ENCODE measurements at places on chromosomes 5 and 9. TPM values are rescaled to one million over a fixed set of nuclear protein-coding genes. Genes with fewer than 3 reads are reported as not detected.

The SLC46A2 gene
- total RNA-seq: not detected

The MORN5 gene
- not detected for total RNA-seq

The MZB1 gene
- 0.81 TPM for total RNA-seq

The IRX4 gene
- 16.5 TPM for total RNA-seq

The TICAM2 gene
- 2.9 TPM for total RNA-seq

The ACTBL2 gene
- 0.07 TPM for total RNA-seq

The SEMA5A gene
- total RNA-seq: 0.02 TPM

The FCN1 gene
- not detected for total RNA-seq

The PPP2R2B gene
- not detected for total RNA-seq

The STPG3 gene
- total RNA-seq: not detected

The SMC5 gene
- 27.5 TPM for total RNA-seq

The PDZD2 gene
- total RNA-seq: 0.37 TPM

GRCh38 chr9:74444369-74444768 is 52.8 kb upstream of the RORB start:
- no peak for DNase-seq

- DNase-seq: no peak
These were observed 1.3 kb upstream of the IQGAP2 start for GRCh38 chr5:76401801-76402250.

GRCh38 chr5:132179405-132179804 is 48.2 kb downstream of the P4HA2 start:
- DNase-seq: no peak

GRCh38 chr5:132444061-132444460 is 46.5 kb downstream of the IRF1 start:
- no peak for DNase-seq

DNA sequence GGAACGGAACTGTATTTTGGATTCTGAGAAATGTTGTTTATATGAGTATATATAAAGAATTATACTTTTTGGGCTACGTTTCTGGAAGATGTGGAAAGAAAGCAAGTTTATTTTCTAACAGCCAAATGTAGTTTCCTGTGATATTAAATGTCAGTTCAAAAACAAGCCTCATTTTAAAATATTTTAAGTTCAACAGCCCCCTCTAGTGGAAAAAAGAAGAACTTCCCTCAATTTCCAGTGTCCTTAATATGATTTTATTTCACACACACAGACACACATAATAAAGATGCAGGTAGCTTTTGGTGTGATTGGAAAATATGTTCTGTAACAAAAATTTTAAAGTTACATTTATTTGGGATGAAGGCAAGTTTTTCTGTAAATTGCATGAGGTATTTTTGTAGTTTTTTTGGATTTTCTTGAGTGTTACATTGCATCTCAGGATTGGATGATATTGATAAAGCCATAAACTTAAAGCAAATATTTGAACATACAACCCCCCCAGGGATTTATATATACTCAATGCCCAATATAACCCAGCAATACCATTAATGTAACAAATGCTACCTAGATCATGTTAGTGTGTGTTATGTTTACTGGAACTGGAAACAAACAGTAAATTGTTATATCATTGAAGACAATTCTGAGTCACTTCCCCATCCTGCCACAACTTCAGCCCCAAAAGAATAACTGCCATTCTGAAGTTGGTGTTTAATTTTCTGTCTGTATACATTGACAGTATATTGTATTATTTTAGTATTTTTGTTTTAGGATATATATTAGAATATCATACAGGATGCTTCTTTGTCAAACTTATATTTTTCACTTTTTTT is 54.0 kb downstream of the CCDC171 start:
- peak; percentile 22 for DNase-seq

DNA sequence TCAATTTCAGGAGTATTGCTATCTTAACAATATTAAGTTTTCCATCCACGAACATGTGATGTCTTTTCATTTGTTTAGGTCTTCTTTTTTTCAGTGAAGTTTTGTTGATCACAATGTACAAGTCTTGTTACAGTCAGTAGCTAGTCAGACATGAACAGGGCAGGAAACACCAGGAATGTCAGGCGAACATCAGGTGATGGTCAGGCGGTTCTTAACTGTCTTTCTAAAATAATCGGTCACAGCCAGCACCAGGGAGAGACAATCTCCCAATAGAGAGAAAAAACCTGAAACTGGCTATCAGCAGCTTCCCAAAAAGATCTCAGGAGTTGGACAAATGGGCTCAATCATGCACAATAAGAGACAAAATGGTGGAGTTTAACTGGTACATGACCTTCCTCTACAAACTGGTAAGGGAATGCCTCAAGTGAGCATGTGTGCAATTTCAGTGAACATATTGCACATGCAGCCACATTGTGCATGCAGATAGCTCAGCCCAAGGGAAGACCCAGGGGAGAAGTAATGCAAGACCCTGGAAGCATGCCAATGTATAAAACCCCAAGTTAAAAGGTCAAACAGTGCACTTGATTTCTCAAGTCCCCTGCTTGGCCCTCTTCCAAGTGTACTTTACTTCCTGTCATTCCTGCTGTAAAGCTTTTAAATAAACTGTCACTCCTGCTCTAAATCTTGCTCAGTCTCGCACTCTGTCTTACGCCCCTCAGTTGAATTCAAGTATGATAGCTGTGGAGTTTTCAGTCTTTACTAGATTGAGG is 176.1 kb upstream of the RASEF start:
- DNase-seq: no peak

GRCh38 chr9:8600914-8601680 is 801.5 kb upstream of the DMAC1 start:
- no peak for DNase-seq

GRCh38 chr5:175796536-175797499 is 74.6 kb upstream of the CPLX2 start:
- DNase-seq: peak; percentile 33

GRCh38 chr9:134928436-134929192 is 10.9 kb upstream of the FCN1 start:
- DNase-seq: no peak

DNA sequence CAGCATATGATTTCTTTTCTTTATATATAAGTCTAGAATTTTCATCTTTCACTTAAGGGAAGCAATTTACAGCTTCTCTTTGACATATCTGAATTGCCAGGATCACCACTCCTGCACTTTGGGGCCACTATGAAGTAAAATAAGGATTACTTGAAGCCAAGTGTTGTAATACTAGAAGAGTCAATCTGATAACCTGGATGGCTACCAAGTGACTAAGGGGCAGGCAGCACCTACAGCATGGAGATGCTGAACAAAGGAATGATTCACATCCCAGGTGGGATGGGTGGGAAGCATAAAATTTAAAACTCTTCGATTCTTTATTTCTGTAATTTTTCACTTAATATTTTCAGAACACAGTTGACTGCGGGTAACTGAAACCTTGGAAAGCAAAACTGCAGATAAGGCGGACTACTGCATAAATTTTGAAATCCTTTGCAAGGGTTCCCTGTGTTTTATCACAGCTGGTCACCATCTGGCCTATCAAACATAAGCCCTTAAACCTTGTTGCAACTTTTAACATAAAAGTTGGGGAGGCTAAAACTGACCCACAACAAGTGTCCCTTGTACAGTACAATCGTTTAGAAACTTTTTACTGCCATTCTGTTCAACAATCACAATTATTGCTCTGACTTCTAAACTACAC is 31.2 kb downstream of the NR3C1 start:
- DNase-seq: no peak

DNA sequence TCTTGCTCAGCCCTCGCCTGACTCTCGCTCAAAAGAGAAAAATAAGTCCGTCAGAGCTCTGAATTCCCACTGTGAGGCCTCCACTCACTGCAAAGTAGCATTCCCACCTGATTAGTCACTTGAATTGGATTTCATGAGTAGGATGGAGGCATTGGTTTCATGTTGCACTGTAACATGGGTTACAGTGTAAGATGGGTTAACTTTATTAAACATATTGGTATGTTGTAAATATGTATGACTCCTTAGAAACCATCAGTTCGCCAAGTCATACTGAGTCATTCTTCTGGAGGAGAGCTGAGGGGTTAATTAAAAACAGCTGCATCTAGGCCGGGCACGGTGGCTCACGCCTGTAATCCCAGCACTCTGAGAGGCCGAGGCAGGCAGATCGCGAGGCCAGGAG is 93.8 kb upstream of the BNC2 start:
- peak; percentile 8 for DNase-seq

- DNase-seq: no peak
These were observed 2.3 kb downstream of the NINJ1 start for GRCh38 chr9:93131599-93132286.

- DNase-seq: peak; percentile 79
These were observed 23.5 kb upstream of the ALDOB start for GRCh38 chr9:101458963-101459631.

DNA sequence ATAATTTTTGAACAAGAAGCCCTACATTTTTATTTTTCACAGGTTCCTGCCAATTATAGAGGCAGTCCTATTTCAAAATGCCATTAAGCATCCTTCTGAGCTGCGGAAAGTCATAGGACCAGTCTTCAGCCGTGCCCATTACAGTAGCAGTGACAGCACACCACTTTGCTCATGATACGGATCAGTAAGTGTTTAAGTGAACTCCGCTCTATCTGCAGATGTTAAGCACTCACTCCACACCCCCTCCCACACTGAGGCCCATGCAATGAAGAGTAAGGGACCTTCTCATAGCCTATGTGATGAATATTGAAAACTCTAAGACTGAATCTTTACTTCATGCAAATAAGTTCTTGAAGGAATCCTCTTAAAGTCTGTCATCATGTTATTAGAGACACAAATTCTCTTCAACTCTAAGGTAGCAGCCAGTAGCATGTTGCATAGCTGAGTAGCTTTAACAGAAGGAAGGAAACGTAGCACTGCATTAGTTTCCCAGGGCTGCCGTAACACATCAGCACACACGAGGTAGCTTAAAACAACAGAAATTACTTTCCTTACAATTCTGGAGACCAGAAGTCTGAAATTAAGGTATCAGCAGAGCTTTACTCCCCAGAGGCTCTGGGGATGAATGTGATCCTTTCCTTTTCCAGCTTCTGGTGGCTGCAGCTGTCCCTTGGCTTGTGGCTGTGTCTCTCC is 20.3 kb upstream of the TAF11L2 start:
- DNase-seq: no peak

GRCh38 chr5:52884453-52884852 is 96.7 kb downstream of the ITGA1 start:
- no peak for DNase-seq

GRCh38 chr5:43553381-43553780 is 3.5 kb downstream of the PAIP1 start:
- no peak for DNase-seq

DNA sequence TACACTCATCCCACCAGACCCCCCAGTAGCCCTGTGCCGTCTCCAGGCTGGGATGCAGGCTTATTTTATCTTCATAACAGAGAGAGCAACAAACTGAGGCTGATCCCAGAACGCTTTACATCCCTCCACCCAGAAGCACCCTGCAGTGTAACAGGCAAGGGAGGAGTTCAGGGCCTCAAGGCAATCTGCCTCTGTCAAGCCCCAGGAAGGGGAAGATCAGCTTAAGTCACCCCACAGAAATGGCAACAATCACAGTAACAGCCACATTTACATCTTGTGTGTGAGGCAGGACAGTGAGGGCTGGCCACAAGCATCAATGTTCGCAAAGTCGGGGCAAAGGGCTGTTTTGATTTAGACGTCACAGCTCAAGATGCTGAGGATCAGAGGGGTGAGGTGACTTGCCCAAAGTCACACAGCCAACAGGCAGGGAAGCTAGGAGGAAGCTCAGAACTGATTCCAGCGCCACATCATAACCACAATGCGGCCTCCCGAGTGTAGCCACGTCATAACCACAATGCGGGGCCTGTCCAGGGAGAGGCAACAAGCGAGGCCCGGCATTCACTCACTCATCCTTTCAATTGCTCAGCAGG is 14.4 kb downstream of the STK10 start:
- no peak for DNase-seq

DNA sequence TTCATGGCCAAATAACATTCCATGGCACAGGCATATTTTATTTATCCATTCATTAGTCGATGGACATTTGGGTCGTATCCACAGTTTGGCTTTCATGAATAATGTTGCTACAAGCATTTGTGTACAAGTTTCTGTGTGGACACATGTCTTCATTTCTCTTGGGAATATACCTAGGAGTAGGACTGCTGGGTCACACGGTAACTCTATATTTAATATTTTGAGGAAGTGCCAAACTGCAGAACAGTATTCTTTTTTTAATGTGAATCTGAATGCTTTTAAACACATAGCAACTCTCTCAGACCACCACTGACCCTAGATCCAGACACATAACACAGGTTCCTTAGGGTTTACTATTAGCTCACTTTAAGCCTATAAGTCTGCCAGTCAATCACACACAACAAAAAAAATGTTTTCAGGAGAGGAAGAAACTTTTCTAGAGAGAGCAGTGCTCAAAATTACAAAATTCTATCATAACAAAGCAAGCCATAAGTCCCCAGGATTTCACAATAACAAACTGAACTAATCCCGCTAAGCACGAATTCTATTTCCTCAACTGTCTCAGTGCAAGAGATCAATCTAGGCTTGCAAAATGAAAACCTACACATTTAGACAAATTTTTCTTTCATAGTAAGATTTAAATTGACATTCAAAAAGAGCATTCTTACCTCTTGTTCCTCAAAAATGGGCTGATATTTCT is 41.8 kb upstream of the GABBR2 start:
- no peak for DNase-seq

GRCh38 chr9:20980832-20981455 is 50.5 kb downstream of the HACD4 start:
- DNase-seq: no peak

Data from HCT116 (cell line).